ENCODE measurements at places on chromosomes 5 and 9. TPM values are rescaled to one million over a fixed set of nuclear protein-coding genes. Genes with fewer than 3 reads are reported as not detected.

Gene GAPT
- total RNA-seq: not detected

Gene TMEM174
- total RNA-seq: not detected

Gene ADGRV1
- total RNA-seq: 0.50 TPM

Gene FBXO38
- 72.3 TPM for total RNA-seq

Gene PTGS1
- total RNA-seq: 67.8 TPM

Gene LURAP1L
- 63.7 TPM for total RNA-seq

Gene LMAN2
- 418 TPM for total RNA-seq
